ENCODE measurements at places on chromosomes 4 and X. TPM values are rescaled to one million over a fixed set of nuclear protein-coding genes. Genes with fewer than 3 reads are reported as not detected.

- H3K4me1 ChIP-seq, result no peaks in the 10 kb centered on the region
- peak overlapping the region; percentile 57 for H3K4me3 ChIP-seq
- H3K36me3 ChIP-seq, result no peaks in the 10 kb centered on the region
- DNase-seq, result no peak
- H3K27me3 ChIP-seq, result no peaks in the 10 kb centered on the region
Measured at GRCh38 chrX:40144576-40144975, 46.8 kb upstream of the BCOR start.

- H3K27me3 ChIP-seq, result no peaks in the 10 kb centered on the region
- no peak overlapping the region for H3K27ac ChIP-seq
- H3K4me3 ChIP-seq, result no peak overlapping the region
- no peak for DNase-seq
- no peaks in the 10 kb centered on the region for H3K36me3 ChIP-seq
Measured at GRCh38 chr4:118941799-118942198, 53.1 kb downstream of the SYNPO2 start.

DNA sequence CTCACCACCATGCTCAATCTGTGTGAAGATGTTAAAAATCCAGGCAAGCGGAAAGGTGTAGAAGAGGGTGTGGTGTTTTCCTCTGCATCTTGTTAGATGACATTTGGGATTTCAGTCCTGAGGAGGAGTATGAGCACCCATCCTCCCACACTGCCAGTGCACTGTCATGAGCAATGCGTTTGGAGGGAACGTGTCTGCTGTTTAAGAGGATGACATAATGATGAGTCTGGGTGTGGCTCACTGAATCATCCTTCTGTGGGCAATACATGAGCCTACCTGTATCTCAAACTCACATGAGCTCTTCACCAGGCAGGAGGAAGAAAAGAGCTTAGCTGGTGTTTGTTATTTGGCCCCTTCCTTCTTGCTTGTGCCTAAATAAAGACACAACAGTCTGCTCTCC lies 67.9 kb upstream of the ARX start:
- H3K4me1 ChIP-seq, result no peaks in the 10 kb centered on the region
- no peak overlapping the region for H3K27ac ChIP-seq
- H3K27me3 ChIP-seq, result no peaks in the 10 kb centered on the region
- no peak overlapping the region for H3K4me3 ChIP-seq
- no peaks in the 10 kb centered on the region for H3K36me3 ChIP-seq
- no peak for DNase-seq

DNA sequence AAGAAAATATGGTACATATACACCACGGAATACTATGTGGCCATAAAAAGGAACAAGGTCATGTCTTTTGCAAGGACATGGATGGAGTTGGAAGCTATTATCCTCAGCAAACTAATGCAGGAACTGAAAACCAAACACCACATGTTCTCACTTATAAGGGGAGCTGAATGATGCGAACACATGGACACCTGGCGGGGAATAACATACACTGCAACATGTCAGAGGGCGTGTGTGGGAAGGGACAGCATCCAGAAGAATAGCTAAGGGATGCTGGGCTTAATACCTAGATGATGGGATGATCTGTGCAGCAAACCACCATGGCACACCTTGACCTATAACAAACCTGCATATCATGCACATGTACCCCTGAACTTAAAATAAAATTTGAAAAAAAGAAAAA lies 19.5 kb upstream of the CNKSR2 start:
- H3K4me3 ChIP-seq, result no peak overlapping the region
- H3K27me3 ChIP-seq, result no peaks in the 10 kb centered on the region
- no peak for DNase-seq

DNA sequence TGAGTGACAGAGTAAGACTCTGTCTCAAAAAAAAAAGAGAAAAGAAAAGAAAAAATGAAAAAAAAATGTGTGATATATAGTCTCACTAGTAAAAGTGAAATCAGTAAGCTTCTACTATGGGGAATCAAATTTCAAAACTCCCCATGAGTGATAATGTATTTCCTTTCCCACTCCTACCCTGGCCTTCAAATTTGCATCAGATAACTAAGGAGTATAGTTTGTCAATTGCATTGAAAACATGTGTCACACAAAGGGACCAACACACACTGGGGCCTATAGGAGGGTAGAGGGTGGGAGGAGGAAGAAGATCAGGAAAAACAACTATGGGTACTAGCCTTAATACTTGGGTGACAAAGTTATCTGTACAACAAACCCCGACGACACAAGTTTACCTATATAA lies 118.4 kb downstream of the TSPAN7 start:
- H3K4me1 ChIP-seq, result no peaks in the 10 kb centered on the region
- H3K36me3 ChIP-seq, result no peaks in the 10 kb centered on the region
- no peaks in the 10 kb centered on the region for H3K27me3 ChIP-seq
- no peak for DNase-seq

DNA sequence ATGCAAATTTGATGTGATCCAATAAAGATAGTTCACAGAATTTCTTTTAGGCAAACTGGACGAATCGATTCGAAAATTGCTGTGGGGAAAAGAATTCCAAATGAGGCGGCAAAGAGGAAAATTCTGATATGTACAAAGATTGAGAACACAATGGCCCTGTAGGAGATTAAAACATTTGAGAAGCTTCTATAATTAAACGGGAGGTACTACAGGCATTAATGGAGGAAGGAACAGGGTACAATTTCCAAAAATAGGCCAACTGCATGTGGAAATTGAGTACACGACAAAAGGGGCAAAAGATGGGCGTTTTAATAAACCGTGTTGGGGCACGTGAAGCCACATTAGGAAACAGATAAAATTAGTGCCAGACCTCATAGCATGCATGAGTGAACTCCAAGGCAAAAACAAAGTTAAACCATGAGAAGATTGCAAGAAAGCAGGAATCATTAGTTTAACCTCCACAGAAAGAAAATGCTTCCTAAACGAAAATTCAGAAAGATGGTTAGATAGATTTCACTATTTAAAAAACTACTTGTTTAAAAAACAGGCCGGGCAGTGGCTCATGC lies 68.4 kb downstream of the DHRSX start:
- H3K4me1 ChIP-seq, result no peaks in the 10 kb centered on the region
- no peaks in the 10 kb centered on the region for H3K36me3 ChIP-seq
- H3K4me3 ChIP-seq, result no peak overlapping the region
- no peak overlapping the region for H3K27ac ChIP-seq

- H3K36me3 ChIP-seq, result peaks cover 6% of the 10 kb centered on the region
- no peak overlapping the region for H3K4me3 ChIP-seq
- 0 out of 2 replicates have a peak overlapping the region, but pooled peaks have one; percentile 19 for H3K27ac ChIP-seq
Measured at GRCh38 chr4:74370912-74371311, 6.0 kb downstream of the EREG start.

Gene GLUD2
- total RNA-seq, result 0.30 TPM

Gene RP2
- total RNA-seq, result 11.2 TPM
